ENCODE measurements at places on chromosomes 3 and 15.

- DNase-seq: no peak
Measured at GRCh38 chr3:17059989-17060550, 175.3 kb downstream of the PLCL2 start.

DNA sequence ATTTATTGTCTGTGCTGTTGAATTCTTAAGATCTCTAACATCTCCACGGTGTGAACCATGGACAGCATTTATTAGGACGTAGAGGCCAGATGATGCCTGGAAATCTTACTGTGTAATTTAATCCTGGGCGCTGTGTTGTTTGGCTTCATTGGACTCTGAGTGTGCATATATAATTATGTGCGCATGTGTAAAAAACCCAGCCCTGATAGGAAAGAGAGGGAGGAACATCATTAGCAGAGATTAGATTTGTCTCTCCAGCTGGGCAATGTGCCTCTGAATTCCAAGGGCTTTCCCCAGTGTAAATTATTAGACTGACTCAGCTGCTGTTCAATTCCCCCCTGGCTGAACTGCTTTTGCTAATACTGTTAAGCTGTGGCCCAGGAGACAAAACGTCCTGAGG, 39.6 kb downstream of the MAP3K13 start:
- DNase-seq: peak; percentile 71

GRCh38 chr15:82146990-82147461, 101.2 kb upstream of the MEX3B start:
- peak; percentile 79 for DNase-seq

GRCh38 chr3:11944052-11944673, 60.0 kb upstream of the SYN2 start:
- no peak for DNase-seq

DNA sequence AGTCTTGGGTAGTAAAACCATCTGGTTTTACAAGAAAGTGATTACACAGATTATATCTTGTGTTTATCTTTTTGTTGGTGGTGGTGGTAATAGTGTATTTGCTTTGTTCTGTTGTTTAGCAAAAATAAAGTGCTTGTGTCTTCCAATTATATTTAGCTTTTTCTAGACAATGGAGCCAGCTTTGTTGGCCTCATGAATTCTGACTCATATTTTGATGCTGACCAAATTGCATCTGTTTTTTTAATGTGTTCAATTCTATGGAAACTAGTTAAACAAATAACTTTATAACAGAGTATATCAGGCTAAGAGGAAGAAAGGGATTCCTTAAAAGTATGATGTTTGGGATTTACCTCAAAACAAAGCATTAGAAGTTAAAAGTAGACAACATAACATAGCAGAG, 69.3 kb upstream of the BFSP2 start:
- DNase-seq: no peak

DNA sequence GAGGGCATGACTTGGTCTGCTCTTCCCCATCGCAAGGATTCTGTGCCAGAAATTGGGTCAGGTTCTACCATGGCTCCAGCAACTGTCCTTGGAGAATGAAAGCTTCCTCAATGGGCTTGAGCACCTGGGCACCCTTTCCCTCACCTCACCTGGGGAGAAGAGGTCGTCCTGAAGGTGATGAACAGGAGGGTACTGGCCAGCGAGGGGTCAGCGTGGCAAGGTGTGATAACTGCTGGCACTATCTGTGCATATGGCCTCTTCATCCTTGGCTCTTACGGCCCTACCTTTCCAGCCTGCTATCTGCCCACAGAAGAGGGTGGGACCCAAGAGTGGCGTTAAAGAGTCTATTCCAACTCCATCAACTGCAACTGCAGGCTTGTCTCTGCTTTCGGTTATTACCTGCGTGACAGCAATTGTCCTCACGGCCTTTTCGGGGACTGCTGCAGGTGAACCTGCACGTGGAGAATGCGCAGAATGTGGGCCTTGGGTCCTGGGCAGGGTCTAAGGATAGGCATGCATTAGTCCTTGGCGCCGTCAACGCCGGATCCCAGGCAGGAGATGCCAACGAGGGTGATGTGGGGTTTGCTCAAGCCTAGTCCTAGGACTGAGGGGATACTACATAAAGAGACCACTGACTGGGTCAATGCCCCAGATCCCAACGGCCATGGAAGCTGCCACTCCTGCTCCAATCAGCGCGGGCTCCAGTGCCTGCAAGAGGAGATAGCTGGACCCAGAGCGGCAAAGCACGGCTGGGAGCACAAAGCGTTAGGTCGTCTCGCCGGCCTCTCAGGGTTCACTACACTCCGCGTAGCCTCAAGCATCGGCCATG, 625 bp upstream of the RBM15B start:
- DNase-seq: no peak

- peak; percentile 89 for DNase-seq
Measured at GRCh38 chr3:10286596-10287295, 6.0 kb downstream of the GHRL start.

DNA sequence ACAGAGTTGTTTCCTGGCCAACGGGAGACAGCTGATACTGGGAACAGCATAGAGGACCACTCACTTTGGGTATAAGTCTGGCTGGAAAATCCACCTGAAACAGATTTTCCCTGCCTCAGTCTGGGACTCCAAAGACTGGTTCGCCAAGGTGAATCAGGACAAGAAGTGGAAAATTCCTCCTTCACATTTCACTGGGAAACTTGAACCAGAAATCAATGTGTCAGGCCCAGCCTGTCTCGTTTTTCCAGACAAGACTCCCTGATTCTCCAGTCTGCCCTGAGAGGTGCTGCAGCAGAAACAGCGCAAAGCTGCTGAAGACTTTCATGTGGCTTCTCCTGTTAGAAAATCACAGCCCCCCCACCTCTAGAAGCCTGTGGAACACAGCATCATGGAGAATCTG, 269.8 kb downstream of the OPA1 start:
- DNase-seq: no peak

DNA sequence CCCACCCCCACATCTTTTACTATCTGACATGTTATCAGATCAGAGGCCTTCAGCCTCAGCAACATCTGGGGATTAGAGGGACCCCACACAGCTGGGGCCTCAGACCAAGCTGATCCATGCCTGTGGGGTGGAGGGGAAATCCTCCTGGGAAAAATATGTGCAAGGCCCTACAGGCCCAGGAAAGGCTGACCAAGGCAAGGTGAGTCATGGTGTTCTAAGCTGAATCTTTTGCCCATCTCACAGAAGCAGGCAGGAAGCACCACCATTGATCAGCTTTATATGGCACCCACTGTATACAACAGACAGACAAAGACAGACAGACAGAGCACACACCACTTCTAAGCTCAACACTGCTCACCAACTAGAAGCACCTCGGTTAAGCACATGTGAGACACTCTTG, 12.4 kb upstream of the PARP6 start:
- DNase-seq: no peak

DNA sequence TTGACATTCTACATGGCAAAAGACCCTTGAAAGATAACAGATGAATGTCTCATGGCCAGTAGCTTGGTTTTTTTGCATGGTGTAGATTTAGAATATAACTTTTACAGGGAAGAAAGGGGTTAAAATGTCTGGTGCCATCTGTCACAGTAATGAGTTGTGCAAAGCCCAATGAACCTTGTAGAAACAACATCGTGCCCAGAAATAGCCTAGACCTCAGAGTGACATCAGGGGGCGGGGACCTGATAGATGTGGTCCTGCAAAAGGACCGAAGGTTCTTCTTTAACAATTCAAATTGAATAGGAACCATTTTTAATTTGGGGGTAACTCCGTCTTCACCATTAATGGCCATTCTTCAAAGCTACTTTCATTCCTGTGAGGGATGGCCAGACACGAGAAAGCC, 254.1 kb upstream of the CTDSPL start:
- DNase-seq: no peak

- peak; percentile 42 for DNase-seq
Measured at GRCh38 chr3:17179381-17180205, 294.8 kb downstream of the PLCL2 start.

DNA sequence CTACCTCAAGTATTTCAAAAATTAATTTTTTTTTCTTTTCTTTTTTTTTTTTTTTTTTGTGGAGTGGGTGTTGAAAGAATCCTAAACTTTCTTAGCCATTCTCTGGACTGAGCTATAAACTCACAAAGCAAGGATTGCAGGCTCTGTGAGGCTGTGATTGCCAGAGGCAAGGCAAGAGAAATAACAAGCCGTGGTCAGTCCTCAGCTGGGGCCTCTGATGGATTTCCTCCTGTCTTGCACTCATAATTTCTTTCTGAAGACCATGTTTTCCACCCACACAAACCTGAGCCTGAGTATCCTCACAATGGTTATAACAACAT, 1.3 kb downstream of the CX3CR1 start:
- DNase-seq: no peak

DNA sequence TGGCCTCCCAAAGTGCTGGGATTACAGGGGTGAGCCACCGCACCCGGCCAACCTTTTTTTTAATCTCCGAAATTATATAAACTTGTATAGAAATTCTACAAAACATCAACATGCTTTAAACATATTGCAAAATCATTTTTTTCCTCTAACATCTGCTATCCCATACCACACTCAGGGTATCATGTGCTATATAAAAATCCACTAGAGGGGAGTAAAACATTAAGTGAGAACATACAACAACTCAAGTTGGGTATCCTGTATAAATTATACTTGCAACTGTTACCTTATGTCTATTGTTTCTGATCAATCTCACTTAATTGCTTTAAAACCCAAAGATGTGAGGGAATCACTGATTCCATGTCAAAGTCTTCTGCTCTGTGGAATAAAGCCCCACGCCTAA, 71.9 kb upstream of the FBN1 start:
- peak; percentile 40 for DNase-seq

DNA sequence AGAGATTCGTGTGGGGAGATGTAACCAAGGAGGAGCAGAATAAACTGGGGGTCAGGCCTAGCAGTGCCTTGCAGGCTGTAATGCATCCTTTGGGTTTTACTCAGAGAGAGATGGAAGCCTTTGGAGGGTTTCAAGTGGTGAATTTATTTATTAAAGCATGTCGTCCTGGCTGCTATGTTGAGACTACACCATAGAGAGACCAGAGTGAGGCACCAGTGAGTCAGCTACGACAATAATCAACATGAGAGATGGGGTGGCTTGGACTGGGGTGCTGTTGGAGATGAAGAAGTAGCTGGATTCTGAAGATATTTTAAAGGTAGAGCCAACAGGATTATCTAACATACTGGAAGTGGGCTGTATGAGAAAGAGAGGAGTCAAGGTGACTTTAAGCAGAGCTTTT, 335.3 kb upstream of the ARHGEF26 start:
- DNase-seq: no peak

DNA sequence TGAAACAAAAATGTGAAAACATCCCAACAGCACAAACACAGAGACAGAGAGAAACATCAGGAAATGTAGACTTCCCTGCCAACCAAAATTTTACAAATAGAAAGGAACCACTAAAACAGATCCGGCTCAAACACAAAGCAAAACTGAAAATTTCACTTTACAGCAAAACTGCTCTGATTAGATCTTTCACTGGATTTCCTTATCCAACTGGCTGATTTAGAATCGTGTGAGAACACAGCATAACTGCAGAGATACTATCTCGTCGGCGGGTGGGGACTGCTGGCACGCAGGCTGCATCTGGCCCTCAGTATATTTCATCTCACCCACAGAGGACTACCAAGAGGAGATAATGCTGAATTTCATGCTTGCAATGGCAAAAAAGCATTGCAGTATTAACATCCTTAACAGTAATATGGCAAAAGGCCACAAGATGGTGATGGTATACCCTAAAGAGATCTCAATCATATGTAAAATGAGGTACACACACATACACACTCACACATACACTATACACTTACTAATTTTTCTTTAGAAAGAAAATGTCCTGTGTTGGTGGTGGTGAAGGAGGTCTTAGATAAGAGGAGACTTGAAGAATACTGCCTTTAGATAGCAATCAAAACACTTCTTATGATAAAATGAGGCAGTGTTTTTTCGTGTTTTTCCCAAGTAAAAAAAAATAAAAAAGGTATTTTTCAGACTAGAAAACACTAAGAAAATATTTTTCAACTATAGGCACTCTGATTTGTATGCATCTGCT, 10.6 kb upstream of the LEO1 start:
- peak; percentile 86 for DNase-seq

GRCh38 chr15:68518046-68518445, 60.7 kb upstream of the CORO2B start:
- DNase-seq: no peak

- DNase-seq: peak; percentile 88
Measured at GRCh38 chr3:64345371-64345770, 120.1 kb upstream of the PRICKLE2 start.

GRCh38 chr3:133987136-133987535, 42.6 kb downstream of the SLCO2A1 start:
- no peak for DNase-seq

DNA sequence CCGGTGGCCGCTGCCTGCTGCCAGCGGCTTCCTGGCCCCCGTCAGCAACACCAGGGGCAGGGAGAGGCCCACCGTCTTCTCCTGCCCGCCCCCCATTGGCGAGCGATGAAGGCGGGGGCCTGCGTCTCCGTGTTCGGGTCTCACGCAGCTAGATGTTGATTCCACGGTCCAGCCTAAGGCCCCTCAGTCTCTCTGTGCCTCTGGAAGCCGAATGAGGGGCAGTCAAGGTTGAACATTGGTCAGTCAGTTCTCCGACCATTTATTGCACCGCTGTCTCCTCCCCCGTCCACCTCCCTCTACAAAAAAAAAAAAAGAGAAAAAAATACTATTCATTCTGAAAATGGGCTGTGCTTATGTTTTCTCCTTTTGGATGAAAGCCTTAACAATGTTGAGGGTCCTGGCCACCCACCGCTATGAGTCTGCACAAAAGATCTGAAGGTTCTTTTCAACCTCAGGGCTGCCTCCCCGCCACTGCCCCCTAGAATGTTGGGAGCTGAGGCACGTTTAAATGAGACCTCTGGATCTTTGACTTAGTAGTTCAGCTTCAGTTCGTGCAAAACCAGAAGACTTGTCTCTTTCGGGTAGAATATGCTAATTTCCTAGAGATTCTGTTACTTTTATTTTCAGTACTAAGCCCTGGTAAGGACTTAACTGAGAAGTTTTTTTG, 736 bp downstream of the IREB2 start:
- peak; percentile 31 for DNase-seq

DNA sequence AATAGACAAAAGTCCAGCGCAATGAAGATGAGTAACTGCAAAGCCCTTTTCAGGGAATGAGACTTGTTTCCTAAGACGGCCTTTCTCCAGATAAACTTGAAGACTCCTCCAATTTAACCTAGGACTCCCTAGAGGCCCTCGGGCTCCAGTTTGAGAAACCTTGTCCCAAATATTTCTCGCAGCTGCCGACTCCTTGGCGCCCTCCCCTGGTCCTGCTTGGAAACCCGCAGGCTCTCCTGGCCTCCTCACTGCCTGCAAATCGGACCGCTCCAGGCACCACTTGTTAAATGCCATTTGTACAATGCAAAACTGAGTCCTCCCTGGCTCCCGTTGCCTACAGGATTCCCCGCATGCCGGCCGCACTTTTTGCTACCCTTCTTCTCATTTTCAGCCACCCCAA, 36.8 kb downstream of the MUC4 start:
- no peak for DNase-seq

- no peak for DNase-seq
Measured at GRCh38 chr3:51353131-51353530, 32.0 kb upstream of the MANF start.
